ENCODE measurements at places on chromosomes 13 and 19. TPM values are rescaled to one million over a fixed set of nuclear protein-coding genes. Genes with fewer than 3 reads are reported as not detected.

DNA sequence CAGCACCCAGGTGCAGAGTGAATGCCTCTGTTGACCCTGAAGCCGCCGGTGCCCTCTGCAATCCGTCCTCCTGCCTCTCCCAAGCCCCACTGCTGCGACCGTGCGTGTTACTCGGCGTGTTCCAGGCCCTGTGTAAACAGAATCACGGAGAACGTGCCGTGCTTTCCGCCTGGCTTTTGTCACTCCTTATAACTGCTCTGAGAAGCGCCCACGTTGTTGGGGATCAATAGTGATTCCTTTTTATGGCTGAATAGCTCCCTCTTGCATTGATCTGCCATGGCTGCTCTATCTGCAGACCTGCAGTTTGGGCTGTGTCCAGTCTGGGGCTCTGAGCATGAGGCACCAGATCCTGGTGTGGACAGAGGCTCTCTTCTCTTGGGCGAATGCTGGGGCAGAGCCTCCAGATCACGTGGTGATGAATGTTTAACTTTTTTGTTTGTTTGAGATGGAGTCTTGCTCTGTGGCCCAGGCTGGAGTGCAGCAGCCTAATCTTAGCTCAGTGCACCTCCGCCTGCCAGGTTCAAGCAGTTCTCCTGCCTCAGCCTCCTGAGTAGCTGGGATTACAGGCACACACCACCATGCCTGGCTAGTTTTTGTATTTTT lies 15.8 kb downstream of the ADPRHL1 start:
- DNase-seq: peak; percentile 73
- no peak overlapping the region for H3K4me3 ChIP-seq
- H3K4me1 ChIP-seq: no peaks in the 10 kb centered on the region

The SLC7A10 gene
- not detected for total RNA-seq

The UCHL3 gene
- 25.3 TPM for total RNA-seq

DNA sequence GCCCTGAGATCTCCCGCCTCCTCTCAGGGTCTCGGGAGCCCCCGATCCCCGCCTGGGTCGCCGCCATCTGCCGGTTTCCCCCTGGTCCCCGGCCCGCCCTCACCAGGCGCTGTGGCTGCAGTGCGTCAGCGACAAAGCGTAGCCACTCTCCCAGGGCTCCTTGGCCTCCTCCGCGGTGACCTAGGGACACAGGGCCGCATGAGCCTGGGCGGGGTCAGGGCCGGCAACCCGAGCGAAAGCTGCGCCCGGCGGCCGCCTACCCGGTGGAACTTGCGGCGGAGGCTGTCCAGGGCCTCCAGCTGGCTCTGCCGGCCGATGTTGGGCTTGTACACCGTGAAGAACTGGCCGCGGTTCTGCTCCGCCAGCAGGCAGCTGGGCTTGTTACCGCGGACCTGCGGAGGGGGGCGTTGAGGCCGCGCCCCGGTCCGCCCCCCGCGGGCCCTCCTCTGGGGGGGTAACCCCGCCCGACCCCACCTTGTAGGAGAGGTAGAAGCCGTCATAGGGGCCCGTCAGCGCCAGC lies 5.3 kb downstream of the GPX4 start:
- H3K36me3 ChIP-seq: peaks cover 52% of the 10 kb centered on the region
- H3K4me3 ChIP-seq: no peak overlapping the region

DNA sequence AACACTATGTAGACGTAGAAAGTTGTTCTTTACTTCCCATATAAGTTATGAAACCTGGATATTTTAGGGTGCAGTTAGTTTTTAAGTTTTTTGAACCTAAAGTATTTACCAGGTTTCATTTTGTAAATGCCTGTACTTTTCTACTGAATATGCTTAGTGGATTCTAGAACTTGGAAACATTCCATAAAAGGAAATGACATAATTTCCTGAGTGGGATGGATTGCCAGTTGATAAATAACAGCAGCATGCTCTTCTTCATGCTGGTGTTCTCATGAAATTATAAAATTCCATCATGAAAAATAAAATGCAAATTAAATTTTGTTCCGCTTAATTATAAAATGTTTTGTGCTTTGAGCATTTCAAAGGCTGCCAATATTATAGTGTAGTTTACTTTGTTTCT lies 362.2 kb upstream of the PCDH20 start:
- no peak overlapping the region for H3K27ac ChIP-seq
- no peaks in the 10 kb centered on the region for H3K36me3 ChIP-seq
- no peaks in the 10 kb centered on the region for H3K27me3 ChIP-seq
- H3K4me3 ChIP-seq: no peak overlapping the region

GRCh38 chr13:109862627-109863026 lies 76.2 kb upstream of the IRS2 start:
- no peaks in the 10 kb centered on the region for H3K36me3 ChIP-seq
- no peaks in the 10 kb centered on the region for H3K4me1 ChIP-seq
- no peaks in the 10 kb centered on the region for H3K27me3 ChIP-seq
- H3K27ac ChIP-seq: no peak overlapping the region

The CCL25 gene
- total RNA-seq: not detected

The ZNF865 gene
- 1.5 TPM for total RNA-seq

DNA sequence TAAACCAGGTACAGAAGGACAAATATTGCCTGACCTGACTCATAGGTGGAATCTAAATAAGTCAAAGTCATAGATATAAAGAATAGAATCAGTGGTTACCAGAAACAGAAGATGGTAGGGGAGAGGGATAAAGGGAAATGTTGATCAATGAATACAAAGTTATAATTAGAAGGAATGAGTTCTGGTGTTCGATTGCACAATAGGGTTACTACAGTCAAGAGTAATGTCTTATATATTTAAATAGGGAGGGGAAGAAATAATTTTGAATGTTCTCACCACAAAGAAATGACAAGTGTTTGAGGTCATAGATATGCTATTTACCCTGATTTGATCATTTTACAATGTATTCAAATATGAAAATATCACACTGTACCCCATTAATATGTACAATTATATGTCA lies 1541.2 kb downstream of the SLITRK1 start:
- no peaks in the 10 kb centered on the region for H3K4me1 ChIP-seq
- no peak overlapping the region for H3K4me3 ChIP-seq
- H3K36me3 ChIP-seq: no peaks in the 10 kb centered on the region
- H3K27me3 ChIP-seq: no peaks in the 10 kb centered on the region
- no peak overlapping the region for H3K27ac ChIP-seq
- DNase-seq: no peak

- no peaks in the 10 kb centered on the region for H3K27me3 ChIP-seq
- H3K4me3 ChIP-seq: no peak overlapping the region
- no peaks in the 10 kb centered on the region for H3K36me3 ChIP-seq
- no peak overlapping the region for H3K27ac ChIP-seq
- H3K4me1 ChIP-seq: no peaks in the 10 kb centered on the region
These were observed 4.4 kb upstream of the TUBA3C start for GRCh38 chr13:19185865-19186645.

The SOX21 gene
- not detected for total RNA-seq

The NBEA gene
- 3.2 TPM for total RNA-seq
